H54 (cell line): ENCODE measurements at places on chromosomes 2 and 18.

DNA sequence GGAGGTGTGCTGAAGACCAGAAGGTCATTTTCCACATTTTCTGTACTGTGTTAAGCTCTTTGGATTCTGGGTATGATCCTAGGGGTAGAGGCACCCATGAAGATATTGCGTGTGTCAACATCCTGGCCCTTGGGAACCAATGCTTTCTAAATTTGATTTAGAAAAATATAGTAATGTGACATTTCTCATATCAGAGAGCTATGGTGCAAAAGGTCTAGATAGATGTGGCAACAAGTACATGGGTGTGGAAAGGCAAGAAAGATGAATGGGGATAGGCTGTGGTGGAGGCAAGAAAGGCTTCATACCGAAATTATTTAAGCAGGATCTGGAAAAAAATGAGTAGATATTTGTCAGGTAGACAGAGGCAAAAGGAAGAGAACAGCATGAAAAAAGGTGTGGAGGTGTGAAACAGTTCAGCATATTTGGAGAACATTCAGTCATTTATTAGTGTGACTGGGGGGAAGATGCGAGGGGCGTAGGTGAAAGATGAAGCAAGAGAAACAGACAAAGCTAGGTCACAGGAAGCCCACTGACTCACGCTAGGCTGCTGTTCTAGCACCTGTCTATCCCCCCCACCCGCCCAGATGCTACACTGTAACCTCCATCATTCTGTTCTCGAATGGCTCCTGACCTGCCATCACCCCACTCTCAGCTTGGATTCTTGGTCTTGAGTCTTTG, 11.7 kb downstream of the DOK1 start:
- no peak for DNase-seq

DNA sequence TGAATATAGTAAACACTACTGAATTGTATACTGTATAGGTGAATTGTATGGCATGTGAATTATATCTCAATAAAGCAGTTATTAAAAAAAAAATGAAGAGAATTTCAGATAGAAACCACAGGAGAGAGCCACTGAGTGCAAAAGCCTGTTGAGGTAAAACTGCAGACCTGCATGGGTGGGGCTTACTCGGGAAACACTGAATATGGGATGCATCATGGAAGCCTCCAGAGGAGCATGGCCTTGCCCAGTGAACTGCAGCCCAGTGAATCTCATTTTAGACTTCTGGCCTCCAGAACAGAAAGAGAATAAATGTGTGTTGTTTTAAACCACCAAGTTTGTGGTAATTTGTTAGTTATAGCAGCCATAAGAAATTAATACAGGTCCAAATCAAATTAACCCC, 15.7 kb downstream of the GPATCH11 start:
- no peak for DNase-seq

- no peak for DNase-seq
These were observed 24.4 kb downstream of the TFCP2L1 start for GRCh38 chr2:121260370-121261154.

GRCh38 chr2:14454202-14454601, 178.3 kb upstream of the LRATD1 start:
- no peak for DNase-seq

DNA sequence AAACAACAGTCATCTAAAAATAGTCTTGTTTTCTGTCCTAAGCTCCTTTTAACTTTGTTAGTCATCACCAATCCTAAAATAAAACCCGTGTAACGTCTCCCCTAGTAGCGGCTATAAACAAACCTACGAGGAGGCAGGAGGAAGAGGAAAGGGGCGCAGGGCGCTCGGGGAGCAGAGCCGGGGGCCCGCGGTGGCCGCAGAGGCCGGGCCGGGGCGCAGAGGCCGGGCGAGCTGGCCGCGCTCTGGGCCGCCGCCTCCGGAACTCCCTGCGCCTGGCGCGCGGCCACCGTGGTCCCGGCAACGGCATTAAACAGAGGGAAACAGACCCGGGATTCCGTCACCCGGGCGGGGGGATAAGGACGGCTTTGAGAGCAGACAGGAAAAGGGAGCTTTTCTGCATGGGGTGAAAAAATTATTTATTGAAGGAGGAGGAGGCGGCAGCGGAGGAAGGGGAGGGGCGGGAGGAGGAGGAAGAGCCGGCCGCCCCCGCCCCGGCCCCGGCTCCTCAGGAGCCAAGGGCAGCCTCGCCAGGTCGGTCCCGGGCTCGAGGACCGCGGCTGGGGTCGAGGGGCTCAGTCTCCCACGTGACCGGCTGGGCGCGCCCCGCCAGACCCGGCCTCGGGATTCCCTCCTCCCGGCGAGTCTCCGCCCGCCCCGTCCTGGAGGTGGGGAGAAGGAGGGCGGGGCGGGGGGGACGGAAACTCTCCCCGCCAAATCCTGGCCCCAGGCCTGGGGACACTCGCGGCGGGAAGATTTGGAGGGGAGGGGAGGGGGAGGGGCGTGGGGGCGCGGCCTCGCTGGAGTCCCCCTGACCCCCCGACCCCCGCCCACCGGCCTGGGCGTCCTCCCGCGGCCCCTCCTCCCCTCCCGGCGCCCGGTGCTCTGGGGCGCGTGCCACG, 1.8 kb upstream of the NFATC1 start:
- DNase-seq, result peak; percentile 65

DNA sequence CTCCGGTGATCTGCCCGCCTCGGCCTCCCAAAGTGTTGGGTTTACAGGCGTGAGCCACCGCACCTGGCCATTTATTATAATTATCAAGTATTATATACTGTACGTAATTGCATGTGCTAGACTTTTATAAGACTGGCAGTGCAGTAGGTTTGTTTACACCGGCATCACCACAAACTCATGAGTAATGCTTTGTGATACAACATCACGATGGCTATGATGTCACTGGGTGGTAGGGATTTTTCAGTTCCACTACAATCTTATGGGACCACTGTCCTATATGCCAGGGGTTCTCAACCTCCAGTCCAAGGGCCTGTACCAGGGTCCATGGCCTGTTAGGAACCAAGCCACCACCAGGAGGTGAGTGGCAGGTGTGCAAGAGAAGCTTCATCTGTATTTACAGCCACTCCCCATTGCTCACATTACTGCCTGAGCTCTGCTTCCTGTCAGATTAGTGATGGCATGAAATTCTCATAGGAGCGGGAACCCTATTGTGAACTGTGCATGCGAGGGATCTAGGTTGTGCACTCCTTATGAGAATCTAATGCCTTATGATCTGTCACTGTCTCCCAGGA, 9.4 kb downstream of the SCYGR4 start:
- no peak for DNase-seq

DNA sequence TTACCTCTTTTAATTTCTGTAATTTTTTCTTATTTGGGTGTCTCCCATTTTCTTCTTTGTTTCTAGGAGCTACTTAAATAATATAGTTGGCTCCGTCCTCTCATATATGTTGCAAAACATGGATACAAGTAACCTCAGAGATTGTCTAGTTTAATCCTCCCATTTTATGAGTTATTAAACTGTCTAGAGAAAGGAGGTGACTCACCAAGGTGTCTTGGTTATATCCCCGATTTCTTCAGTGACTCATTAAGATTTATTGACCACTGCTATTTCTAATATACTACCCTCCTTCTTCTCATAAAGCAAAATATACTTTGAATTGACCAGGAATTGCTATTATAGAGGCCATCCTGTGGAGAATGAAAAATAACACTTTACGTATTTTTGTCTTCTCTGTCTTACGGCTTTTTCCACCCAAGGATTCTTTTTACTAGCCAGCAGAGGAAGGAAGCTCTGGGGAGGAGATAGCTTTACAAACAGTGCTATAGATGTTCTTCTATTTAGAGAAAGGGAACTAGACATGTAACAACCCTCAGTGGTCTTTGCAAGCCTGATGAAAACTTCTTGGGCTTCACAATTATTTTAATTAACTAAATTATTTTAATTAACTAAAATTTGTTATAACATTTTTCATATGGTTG, 300.4 kb upstream of the TNP1 start:
- no peak for DNase-seq

- DNase-seq, result no peak
These were observed 234.4 kb downstream of the SOCS6 start for GRCh38 chr18:70523035-70523791.

DNA sequence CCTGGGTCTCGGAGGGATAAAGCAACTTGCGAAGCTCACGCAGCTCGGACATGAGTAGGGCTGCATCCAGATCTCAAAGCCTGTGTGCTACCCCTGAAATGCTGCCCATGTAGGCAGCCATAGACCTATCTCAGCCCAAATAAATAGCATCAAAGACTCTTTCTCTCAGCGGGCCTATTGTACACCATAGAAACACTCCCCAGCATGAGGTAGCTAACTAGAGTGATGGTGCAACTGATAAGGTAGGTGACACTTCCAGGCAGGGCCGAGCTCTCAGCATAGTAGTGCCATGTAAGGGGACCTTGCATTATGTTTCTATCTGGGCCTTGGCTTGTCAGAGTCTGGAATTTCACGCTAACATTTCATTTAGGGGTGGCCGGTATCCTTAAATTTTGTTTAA, 52.4 kb downstream of the RABL2A start:
- no peak for DNase-seq

GRCh38 chr18:62183578-62184195, 3.2 kb downstream of the PIGN start:
- no peak for DNase-seq

DNA sequence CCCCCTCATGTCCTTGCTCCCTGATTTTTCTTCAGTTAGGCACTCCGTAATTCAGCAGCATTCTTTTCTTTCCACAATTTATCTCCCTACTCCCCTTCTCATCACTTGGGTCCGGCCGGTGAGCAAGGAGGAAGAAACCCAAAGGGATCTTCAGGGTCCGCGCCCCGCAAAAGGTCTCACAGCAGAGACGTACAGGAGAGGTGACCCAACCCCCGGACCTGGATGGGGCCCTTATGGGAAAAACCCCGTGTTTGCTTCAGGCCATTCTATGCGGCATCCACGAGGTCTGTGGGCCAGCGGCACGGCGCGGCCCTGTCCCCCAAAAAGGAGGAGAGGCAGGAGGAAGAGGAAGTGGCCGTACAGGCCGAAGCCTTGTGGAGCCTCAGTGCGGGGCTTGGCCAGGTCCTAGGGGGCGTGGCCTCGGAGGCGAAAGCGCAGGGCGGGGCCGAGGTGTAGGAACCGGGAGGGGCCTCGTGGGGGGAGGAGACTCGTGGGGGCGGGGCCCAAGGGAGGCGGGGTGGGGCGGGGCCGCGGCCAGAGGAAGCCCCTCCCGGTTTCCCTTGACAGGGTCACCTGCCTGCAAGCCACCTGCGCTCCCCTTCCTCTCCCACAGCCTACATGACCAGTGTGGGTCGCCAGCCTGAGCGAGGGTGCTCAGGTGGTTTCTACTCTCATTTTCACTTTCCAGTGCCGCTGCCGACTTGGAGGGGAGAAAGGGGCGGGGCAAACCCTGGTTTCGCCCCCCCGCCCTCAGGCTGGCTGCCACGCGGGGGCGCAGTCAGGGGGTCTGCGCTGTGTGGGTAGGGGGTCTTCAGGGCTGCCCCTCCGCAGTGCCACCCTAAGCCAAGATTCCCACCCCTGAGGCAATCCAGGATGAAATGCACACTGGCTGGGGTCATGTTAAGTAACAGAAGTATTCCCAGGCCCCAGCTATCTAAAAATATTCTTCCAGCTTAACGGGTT, 156.4 kb upstream of the XPO1 start:
- peak; percentile 85 for DNase-seq

GRCh38 chr18:42025974-42026625, 71.1 kb downstream of the PIK3C3 start:
- DNase-seq, result no peak

- DNase-seq, result peak; percentile 18
These were observed 122.1 kb downstream of the ACOXL start for GRCh38 chr2:110854355-110855081.

DNA sequence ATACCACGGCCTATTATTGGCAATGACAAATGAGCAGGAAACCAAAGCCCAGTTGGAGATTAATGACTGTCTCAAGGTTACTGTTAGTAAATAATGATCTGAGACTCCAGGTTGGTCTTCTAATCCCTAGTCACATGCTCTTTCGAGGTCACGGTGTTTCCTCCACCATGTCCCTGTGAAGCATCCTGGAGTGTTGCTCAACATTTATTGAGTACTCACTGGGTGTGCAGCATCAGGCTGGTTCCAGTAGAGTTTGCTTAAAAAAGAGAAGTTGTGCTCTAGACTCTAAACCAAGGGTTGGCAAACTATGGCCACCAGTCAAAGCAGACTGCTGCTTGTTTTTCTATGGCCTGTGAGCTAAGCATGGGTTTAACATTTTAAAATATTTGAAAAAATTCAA, 263.8 kb upstream of the ATP5MC3 start:
- no peak for DNase-seq

DNA sequence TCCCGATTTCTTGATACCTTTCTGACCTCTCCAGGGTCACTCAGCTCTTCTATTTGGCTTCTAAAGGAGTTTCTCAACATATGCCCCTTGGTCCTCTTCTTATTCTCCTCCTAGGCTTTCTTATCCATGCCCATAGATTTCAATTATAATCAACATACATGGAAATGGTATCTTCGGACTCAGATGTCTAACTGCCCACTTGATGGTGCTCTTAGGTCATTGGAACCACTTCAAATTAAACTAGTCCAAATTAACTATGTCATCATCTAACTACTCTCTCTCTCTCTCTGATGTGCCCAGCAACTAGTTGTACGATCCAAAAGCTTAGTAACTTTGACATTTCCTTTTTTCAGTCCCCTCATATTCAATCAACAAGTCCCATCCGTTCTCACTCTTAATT, 43.2 kb upstream of the GPR75 start:
- no peak for DNase-seq

DNA sequence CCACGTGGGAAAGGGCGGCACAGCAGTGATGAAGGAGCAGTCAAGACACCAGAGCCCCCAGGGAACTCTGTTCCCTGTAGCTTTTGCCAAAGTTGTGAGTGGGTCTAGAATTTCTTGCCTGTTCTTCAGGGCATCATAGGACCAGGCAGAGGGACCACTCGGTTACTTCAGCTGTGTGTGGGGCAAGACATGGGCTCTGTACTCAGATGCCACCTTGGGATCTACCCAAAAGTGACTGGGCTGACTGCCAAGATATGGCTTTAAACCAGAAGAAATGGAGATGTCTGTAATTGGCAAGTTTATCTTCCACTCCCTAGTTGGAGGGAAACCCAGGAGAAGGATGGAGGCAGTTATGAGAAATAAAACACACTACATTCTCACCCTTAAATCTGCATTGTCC, 29.6 kb downstream of the KCNF1 start:
- DNase-seq, result no peak

GRCh38 chr2:88810488-88810887, 119.0 kb downstream of the RPIA start:
- no peak for DNase-seq

DNA sequence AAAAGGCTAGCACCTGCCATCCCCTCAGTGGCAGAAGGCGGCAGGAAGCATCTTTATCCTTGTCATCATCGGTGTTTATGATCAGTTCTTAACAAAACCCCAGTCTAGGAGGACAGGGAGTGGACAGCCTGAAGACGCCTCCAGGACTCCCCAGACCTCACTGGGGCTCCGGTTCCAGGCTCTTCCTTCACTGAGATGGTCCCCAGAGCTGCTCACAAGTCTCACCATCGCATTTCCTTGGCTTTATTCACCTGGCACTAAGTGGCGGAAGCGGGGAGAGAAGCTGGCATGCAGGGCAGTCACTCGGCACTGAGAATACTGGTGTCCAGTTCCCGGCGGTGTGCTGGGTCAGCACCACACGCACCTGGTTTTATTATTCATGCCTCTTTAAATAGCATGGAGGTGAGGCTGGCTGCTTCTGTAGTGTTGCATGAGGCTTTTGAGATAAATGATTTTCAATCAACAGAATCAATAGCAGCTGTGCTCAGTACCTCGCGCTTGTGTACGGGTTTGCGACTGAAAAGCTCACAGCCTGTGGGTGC, 68.7 kb downstream of the CABLES1 start:
- no peak for DNase-seq

GRCh38 chr2:126571403-126571802, 84.6 kb upstream of the GYPC start:
- no peak for DNase-seq

- DNase-seq, result no peak
These were observed 95.4 kb downstream of the SOCS6 start for GRCh38 chr18:70384181-70384790.
